ENCODE measurements at places on chromosomes 4 and X.

GRCh38 chrX:95762716-95763115 is 921.9 kb upstream of the DIAPH2 start:
- DNase-seq, result no peak
- H3K27me3 ChIP-seq, result no peaks in the 10 kb centered on the region
- peaks cover 2% of the 10 kb centered on the region for H3K4me1 ChIP-seq
- no peak overlapping the region for H3K4me3 ChIP-seq

GRCh38 chr4:138290805-138291204 is 48.7 kb upstream of the SLC7A11 start:
- DNase-seq, result no peak
- H3K27ac ChIP-seq, result no peak overlapping the region
- no peaks in the 10 kb centered on the region for H3K36me3 ChIP-seq
- H3K27me3 ChIP-seq, result peaks cover 2% of the 10 kb centered on the region
- no peak overlapping the region for H3K4me3 ChIP-seq

DNA sequence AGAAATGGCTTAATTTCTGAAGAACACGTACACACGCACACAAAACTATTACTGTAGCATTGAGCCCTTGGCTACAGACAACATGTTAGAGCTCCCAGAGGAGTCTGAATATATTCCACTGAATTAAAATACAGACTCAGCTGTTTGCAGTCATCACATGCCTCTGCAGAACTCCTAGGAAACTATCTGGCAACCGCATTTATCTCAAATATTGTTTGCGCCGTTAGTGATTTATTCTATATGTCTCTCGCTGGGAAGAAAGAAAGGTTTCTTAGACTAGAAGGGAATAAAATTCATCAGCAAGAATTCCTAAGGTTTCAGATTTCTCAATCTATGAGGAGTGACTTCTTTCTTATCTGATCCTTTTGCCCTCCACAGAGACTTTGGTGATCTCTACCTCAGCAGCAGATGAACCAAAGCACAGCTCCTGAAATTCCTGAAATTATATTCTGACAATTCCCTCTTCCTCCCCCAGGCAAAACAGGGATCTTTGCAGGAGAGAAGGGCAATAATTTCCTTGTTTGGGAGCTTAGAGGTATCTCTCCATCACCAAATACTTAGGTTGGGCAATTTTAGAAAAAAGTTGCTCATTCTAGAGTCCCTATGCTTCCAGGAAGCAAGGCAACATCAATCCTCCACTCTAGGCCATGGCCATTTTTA is 199.2 kb downstream of the APBB2 start:
- H3K4me1 ChIP-seq, result no peaks in the 10 kb centered on the region
- no peaks in the 10 kb centered on the region for H3K36me3 ChIP-seq
- H3K4me3 ChIP-seq, result no peak overlapping the region
- H3K27me3 ChIP-seq, result no peaks in the 10 kb centered on the region

- H3K4me1 ChIP-seq, result peaks cover 23% of the 10 kb centered on the region
- no peak overlapping the region for H3K4me3 ChIP-seq
- H3K27ac ChIP-seq, result no peak overlapping the region
- no peaks in the 10 kb centered on the region for H3K36me3 ChIP-seq
- DNase-seq, result peak; percentile 25
These were observed 3.5 kb upstream of the IQSEC2 start for GRCh38 chrX:53284684-53285447.

- DNase-seq, result no peak
- no peak overlapping the region for H3K4me3 ChIP-seq
- H3K27ac ChIP-seq, result no peak overlapping the region
- no peaks in the 10 kb centered on the region for H3K27me3 ChIP-seq
- H3K36me3 ChIP-seq, result peaks cover 10% of the 10 kb centered on the region
These were observed 79.5 kb downstream of the CBR4 start for GRCh38 chr4:168930413-168931196.

GRCh38 chr4:7774301-7775294 is 165.1 kb downstream of the AFAP1 start:
- no peak for DNase-seq
- peaks cover 7% of the 10 kb centered on the region for H3K27me3 ChIP-seq
- no peaks in the 10 kb centered on the region for H3K36me3 ChIP-seq
- no peak overlapping the region for H3K27ac ChIP-seq
- H3K4me3 ChIP-seq, result no peak overlapping the region
- H3K4me1 ChIP-seq, result peaks cover 2% of the 10 kb centered on the region

DNA sequence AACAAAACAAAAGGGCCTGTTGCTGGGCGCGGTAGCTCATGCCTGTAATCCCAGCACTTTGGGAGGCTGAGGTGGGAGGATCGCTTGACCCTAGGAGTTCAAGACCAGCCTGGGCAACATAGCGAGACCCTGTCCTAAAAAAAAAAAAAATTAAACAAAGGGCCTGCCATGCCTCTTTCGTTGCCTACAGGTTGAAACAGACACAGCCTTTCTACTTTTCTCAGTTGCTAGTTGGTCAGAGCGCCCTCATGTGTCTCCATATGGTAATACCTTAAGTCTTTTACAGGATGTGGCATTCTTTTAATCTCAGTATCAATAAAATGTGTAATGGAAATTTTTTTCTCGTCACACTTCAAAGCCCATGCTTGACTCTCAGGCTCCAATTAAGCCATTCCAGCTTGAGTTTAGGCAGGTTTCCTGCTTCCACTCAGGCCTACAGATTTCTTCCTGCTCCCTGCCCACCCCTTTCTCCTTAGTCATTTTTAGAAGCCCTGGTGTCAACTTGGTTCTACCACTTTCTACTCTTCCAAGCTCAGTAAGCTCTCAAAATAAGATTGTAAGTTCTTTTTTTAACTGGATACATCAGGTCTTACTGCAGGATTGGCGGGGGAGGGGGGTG is 4.6 kb upstream of the SOWAHD start:
- H3K4me1 ChIP-seq, result peaks cover 44% of the 10 kb centered on the region
- no peaks in the 10 kb centered on the region for H3K27me3 ChIP-seq
- H3K4me3 ChIP-seq, result peak overlapping the region; percentile 50

Data from activated B cell treated with CpG ODN at 0.5 μM for 24 hours (primary cell).